ENCODE measurements at places on chromosomes 7 and 10. TPM values are rescaled to one million over a fixed set of nuclear protein-coding genes. Genes with fewer than 3 reads are reported as not detected.

DNA sequence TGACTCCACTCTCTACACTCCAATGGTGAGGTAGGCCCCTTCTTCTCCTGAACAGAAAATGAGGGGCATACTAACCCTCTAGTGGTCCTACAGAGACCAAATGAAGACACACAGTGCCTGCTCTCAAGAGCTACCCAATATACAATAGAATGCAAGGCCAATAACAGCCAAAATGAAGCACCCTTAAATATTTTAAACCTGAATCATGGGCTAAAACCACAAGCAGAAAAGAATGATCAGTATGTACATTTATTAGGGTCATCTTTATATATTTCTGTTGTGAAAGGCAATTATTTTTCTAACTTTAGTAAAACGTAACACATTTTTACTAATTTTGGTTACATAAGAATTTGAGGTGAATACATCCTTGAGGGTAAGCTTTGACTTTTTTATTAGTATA is 49.9 kb upstream of the COL1A2 start:
- peak; percentile 59 for DNase-seq

GRCh38 chr10:124106241-124106879 is 13.0 kb upstream of the CHST15 start:
- DNase-seq: peak; percentile 88

DNA sequence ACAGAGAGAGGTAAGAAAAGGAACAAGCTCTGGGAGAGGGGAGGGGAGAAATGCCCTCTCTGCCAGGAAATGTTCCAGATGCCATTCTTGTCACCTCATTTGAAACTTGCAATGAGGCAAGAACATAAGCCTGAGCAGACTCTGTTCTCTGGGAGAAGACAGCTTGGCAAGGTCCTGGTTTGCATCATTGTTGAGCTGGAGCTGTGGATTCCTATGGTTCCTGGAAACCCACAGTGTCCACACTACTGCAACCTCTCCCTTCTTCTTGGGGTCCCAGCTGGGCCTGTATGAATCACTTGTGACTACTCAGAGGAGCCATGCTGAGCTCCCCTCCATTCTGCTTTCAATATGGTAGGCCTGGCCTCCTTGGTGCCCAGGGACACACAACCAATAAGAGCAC is 60.8 kb upstream of the HECTD2 start:
- peak; percentile 91 for DNase-seq

GRCh38 chr10:44013981-44014380 is 365.3 kb upstream of the ZNF32 start:
- no peak for DNase-seq

DNA sequence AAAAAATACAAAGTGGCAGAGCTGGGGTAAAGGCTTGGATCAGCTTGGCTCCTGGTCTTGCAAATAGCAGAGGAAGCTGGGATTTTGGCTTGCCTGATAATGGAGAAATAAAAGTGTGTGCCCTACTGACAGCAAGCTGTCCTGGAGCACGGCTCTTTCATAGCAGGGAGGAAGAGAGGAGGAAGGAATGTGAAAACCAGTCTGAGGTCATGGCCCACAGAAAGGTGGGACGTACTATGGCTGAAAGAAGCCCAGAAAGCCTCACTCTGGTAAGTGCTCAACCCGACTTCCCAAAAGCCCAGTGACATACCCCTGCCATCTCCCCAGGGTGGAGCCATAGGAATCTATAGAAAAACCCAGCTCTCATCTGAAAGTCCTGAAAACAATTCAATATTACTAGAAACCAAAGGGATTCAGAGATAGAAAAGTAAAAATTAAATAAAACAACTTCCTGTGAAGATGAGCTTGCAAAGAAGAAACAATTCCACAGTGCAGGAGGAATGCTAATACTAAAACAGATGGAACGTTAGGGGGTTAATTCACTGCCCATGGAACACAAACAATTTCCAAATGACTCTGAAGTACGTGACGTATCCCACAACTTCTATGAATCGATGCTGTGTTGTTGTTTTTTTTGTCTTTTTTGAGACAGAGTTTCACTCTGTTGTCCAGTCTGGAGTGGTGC is 246.7 kb upstream of the PTN start:
- DNase-seq: no peak

- peak; percentile 35 for DNase-seq
These were observed 10.8 kb downstream of the NKX6-2 start for GRCh38 chr10:132774902-132775863.

- no peak for DNase-seq
These were observed 1215.5 kb upstream of the LRRTM3 start for GRCh38 chr10:65710306-65710705.

- no peak for DNase-seq
These were observed 29.8 kb downstream of the ZMIZ1 start for GRCh38 chr10:79098596-79099015.

DNA sequence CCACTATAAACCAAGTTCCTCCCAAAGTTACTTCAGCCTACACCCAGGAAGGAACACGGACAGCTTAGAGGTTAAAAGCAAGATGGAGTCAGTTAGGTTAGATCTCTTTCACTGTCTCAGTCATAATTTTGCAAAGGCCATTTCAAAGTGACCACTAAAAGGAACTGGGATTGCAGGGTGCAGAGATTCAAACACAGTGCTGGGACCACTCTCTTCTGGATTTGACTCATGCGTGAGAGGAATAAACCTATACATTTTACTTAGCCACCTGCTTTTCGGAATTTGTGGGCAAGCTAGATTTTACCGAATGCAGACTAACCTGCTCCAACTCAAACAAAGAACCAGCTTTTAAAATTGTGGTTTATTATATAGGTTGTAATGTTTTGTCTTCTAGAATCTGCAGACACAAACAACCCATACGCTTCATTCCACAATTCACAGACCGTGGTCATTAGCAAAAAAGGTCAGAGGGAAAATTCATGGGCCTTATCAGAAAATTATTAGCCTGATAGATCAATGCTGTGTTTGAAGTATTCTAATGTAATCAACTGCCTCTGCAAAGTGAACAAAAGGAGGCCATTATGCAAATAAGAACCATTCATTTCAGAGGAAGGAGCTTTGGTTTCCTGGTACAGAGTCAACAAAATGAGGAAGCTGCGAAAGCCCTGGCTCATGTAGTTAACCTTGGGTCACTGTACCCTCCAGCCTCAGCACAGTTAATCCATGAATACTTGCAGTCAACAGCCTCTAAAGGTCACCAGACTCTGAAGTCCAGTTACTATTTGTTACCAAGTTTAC is 342.7 kb upstream of the KLF6 start:
- DNase-seq: no peak

DNA sequence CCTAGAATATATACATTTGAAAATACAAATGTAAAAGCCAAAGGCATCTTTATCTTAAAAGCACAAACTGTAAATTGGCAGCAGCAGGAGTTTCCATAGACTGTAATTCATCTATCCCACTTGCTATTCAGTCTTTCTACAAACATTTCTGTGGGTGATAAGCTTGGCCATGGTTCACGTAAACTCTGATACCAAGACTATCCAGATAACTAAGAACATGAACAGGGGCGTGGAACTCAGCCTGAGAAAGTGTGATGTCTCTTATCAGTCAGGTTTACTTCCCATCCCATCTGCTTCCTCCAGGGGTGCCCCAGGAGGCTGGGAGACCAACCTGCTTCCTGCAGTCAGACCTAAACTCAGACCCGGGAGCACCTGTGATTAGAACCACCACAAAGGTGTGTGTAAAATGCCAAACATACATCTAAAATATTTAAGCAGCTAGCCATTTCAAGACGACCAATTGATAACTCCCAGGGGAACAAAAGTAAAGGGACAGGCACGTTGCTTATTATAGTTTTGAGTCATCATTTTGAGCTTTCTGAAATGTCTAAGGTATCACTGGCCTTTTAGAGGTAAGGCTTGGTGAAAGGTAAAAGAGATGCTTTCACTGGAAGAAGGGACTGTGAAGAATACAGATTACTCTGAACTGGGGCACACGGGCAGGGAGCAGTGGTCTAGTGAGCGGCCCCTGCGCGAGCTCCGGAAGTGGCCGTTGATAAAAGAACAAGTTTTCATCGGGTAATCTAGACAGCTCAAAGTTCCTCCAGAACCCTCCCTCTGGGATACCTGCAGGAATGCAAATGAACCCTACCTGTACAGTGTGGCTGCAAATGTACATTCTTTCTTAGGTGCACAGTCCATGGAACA is 51.5 kb downstream of the RSU1 start:
- no peak for DNase-seq

- no peak for DNase-seq
These were observed 3.2 kb downstream of the FRMD4A start for GRCh38 chr10:14327527-14327926.

CUX1 gene
- 36.1 TPM for total RNA-seq

DNA sequence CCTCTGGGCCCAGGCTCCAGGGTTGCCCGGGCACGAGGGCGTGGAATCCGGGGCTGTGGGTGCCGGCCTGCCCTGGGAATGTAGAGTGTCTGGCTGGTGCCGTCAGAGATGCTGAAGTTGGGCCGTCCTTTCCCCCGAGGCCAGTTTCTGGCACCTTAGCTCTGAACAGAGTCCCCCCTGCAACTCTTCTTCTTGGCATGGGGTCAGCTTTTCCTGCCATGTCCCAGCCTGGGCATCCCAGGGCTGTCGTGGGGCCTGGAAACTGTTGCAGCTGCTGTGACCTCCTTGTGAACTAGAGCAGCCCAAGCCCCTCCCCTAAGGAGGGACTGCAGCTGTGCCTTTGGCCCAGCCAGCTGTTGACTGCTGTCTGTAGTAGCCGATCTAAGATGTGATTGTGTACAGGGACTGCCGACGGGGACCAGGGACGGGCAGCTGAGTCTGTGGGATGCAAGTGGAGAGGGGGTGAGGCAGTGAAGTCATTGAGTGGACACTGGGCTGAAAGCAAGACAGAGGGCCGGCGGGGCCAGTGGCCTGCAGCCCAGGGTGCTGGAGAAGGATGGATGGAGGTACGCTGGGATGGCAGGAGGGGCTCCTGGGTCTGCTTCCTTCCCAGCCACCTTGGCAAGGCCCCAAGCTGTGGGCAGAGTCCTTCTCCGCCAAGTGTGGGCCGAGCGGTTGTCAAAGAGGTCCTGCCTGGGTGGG is 35.8 kb downstream of the GBX1 start:
- no peak for DNase-seq

DNA sequence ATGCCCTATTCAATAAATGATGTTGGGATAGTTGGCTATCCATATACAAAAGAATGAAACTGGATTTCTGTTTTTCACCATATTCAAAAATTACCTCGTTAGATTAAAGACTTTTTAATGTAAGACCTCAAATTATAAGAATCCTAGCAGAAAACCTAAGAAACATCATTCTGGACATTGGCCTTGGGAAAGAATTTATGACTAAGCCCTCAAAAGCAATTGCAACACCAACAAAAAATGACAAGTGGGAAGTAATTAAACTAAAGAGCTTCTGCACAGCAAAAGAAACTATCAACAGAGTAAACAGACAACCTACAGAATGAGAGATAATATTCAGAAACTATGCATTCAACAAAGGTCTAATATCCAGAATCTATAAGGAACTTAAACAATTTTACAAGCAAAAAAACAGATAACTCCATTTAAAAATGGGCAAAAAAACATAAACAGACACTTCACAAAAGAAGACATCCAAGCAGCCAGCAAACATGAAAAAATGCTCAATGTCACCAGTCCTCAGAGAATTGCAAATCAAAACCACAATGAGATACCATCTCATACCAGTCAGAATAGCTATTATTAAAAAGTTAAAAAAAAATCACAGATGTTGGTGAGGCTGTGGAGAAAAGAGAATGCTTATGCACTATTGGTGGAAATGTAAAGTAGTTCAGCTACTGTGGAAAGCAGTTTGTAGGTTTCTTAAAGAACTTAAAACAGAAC is 309.8 kb downstream of the AHR start:
- DNase-seq: peak; percentile 67

DNA sequence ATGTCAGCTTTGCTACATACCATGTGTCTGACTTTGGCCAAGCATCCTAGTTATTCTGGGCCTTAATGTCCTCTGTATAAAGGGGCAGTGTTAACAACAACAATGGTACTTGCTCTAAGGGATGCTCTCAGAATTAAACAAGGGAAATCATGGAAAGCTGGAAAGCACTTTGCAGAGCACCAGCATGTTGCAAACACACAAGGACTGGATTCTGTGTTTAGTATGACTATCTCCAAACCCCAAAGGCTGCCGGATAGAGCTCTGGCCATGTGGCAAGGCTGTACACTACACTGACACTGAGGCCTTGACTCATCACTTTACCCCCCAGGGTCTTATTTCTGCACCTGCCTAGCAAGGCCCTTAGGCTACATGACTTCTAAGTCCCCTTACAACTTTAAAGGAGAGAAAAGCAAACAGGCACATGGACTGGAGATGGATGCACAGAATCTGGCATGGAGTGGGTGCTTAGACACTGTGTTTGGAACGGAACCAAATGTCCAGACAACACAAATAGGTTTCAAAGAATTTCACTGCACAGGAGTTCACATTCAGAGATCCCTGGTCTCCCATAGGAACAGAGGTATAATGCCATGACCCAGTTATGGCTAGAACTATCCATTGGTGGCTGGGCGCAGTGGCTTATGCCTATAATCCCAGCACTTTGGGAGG is 74.6 kb downstream of the FAM13C start:
- DNase-seq: no peak

- DNase-seq: no peak
These were observed 172.5 kb downstream of the IPMK start for GRCh38 chr10:58094985-58095718.

SFTPA1 gene
- not detected for total RNA-seq

GRCh38 chr10:47164126-47164799 is 135.7 kb upstream of the GDF10 start:
- DNase-seq: peak; percentile 67

DNA sequence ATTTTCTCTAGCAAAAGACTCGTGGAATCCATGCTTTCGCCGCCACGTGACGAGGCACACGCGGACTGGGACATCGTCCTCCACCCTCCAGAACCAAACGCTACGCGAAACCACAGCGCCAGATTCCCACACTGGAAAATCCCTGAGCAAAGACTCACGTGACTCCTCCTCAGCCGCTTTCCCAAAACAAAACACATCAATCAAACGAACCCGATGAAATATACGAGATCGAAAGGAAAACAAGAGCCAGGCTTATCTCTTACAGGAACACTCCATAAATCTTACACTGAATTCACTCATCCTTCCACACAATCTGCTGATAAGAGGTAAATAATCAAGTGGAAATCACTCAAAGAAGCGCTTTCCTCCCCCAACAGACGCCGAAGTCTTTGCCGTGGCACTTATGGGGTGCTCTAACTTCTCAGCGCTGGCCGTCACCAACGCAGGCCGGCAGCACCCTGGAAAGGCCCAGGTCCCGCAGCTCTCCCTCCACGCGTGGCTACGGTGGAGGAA is 23.8 kb downstream of the DIP2C start:
- DNase-seq: peak; percentile 90

STEAP1 gene
- 83.4 TPM for total RNA-seq

- no peak for DNase-seq
These were observed 94.4 kb downstream of the MAPK8 start for GRCh38 chr10:48400850-48401220.

GRCh38 chr10:30816159-30816819 is 186.7 kb upstream of the LYZL2 start:
- no peak for DNase-seq

FAM25C gene
- total RNA-seq: not detected

All from fibroblast of the aortic adventitia (primary cell).